ENCODE measurements at places on chromosomes 2 and 18. TPM values are rescaled to one million over a fixed set of nuclear protein-coding genes. Genes with fewer than 3 reads are reported as not detected.

DNA sequence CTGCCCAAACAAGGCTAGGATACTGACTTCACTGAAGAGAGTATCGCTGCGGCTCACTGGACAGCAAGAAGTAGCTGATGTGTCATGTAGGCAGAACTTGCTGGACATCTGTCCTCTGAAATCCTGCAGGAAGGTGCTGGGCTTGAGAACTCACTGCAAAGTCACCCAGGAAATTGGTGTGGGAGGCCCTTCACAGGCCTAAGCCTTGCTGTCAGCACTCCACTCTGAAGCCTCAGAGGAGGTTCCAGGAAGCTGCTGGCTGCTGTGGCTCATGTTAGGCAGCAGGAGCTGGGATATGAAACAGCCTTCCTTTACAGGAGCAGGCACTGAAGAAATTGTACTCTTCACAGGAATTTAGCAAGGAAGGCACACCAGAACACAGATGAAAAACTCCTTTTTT, 88.3 kb upstream of the CCDC68 start:
- DNase-seq = no peak

DNA sequence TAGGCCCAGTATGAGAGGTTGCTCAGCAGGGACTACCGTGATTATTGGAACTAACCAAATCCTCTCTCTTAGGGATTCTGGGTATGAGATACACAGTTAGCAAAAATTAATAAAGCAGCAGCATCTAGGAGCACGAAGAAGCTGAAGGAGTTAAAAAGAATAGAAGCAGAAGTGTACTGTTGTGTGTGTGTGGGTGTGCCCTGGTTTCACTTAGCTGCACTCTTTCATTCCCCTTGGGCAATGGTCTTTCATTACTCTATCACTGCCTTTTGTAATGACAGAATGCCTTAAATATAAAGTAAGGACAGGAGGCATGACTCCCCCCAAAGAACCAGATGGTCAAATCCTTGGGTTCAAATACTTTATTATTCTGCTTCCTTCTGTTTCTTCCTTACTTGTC, 115.9 kb upstream of the CD302 start:
- no peak for DNase-seq

DNA sequence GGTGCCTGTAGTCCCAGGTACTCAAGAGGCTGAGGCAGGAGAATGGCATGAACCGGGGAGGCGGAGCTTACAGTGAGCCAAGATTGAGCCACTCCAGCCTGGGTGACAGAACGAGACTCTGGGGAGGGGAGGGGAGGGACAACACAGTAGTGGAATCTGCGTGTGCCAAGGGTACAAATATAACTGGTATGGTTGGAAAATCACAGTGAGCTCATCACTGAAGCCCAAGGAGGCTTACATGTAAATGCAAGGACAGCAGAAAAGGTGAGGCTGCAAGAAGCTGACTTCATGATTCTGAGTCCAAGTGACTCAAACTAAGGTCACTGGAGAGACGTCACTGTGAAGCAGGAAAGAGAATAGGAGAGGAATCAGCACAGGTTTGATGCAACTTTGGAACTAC, 9.2 kb downstream of the SEPTIN10 start:
- no peak for DNase-seq

- no peak for DNase-seq
These were observed 374.3 kb downstream of the SLC4A3 start for GRCh38 chr2:220001751-220002150.

GRCh38 chr2:138962686-138963085, 182.5 kb upstream of the NXPH2 start:
- no peak for DNase-seq

DNA sequence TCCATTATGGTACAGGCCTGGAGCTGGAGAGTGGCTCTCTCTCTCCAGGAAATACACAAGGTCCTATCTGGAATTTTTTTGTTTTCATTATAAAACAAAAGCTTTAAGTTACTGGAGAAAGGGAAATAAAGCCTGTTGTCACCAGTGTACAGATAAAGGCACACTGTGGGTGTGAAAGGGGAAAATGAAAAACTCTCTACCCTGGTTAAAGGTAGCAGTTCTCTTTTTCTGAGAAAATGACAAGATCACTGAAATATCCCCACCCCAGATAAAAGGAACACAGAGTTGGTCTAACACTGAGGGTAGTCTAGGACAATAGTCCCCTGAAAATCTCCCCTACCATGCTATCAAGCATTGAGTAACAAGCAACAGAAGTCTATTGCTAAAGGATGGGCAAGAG, 438.7 kb downstream of the MBD2 start:
- no peak for DNase-seq

GRCh38 chr2:202149936-202150335, 76.9 kb downstream of the KIAA2012 start:
- no peak for DNase-seq

- DNase-seq = no peak
These were observed 152.8 kb downstream of the DSEL start for GRCh38 chr18:67363694-67364093.

GRCh38 chr2:46225150-46225625, 72.0 kb upstream of the EPAS1 start:
- no peak for DNase-seq

DNA sequence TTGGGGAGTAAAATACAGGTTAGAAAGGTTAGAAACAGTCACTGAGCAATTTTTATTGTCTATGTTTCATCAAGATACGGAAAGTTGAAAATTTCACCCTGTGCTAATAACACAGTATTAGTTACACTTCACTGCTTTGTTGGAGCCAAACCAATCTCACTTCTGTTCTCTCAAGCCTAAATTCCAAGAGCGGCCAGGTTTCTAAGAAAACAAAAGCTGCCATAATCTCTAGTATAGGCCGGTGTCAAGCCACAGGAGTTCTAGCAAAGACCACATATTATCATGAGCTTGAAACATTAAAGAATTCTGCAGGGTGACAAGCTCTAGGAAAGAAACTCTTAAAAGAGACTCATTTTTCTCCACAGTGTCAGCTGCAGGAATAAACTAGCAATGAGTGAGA, 128.7 kb downstream of the TXNL1 start:
- DNase-seq = no peak

DNA sequence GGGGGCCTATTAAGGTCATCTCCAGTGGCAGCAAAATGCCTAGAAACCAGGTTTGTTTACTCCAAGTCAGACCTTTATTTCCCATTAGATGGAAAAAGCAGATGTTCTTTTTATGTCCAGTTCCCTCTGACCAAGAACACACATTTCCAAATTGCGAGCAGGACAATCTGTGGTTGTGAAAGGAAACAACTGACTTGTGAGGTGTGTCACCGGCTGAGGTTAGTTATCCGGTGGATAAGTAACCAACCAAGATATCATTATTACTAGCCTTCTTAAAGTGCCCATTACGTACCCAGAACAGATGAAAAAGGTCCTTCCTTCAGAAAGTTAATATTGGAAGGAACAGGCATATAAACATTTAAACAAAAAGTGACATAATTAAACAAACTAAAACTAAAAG, 112.9 kb downstream of the THADA start:
- DNase-seq = no peak

GRCh38 chr18:60040971-60041370, 141.2 kb downstream of the PMAIP1 start:
- no peak for DNase-seq

DNA sequence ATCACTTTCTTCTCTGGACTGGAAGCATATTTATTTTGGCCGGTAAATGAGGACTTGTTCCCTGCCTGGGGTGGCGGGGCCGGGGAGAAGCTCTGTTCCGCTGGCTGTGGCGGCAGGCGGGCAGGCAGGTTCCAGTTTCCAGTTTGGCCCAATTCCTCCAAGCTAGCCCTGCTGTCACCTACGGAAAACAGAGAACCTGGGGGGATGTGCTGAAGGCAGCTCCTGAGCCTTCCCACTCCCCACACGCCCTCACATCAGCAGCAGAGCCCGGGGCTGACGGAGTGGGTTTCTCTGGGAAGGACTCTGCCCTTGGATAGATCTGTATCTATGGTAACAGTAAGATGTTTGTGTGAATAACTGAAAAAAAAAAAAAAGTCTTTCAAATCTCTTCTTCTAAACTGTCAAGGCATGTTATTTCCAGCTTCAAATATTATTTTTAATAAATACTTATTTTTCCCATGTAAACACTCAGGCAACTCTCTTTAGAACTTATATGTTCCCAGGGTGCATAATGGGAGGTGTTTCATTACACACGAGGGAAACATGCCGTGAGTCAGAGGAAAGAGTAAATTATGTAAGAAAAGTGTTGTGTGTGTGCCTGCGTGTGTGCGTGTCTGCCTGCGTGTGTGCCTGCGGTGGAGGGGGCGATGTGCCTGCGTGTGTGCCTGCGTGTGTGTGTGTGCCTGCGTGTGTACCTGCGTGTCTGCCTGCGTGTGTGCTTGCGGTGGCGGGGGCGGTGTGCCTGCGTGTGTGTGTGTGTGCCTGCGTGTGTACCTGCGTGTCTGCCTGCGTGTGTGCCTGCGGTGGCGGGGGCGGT, 116.1 kb upstream of the ZNF516 start:
- DNase-seq = no peak

DNA sequence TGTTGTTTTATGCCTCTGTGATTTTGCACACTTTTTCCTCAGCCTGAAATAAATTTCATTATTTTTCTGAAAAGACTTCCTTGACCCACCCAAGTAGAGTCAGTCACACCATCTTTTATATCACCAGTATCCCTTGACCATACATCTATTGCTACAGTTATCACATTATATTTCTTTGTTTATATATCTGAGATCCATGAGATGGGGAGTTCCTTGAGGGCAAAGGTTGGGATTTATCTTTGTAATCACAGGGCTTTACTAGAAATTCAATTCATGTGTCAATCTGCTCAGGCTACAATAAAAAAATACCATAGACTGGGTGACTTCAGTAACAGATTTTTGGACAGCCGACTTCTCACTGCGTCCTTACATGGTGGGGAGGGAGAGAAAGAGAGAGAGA, 12.8 kb upstream of the RNF138 start:
- DNase-seq = no peak

GRCh38 chr2:239590276-239590675, 189.5 kb upstream of the HDAC4 start:
- no peak for DNase-seq

- DNase-seq = no peak
These were observed 87.8 kb downstream of the MAP2 start for GRCh38 chr2:209511637-209512036.

DNA sequence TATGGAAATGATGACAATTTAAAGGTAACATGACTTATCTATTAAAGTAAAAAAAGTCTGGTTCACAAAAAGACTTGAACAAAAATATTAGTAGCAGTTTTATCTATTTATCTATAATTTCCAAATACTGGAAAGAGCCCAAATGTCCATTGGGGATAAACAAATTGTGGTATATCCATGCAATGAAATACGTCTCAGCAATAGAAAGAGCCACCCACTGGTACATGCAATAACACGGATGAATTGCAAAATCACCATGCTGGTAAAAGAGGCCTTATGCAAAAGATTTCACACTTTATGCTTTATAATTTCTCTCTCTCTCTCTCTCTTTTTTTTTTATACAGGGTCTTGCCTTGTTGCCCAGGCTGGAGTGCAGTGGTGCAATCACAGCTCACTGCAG, 91.4 kb upstream of the ASAP2 start:
- no peak for DNase-seq

GPR35 gene
- polyA plus RNA-seq = 1.5 TPM

GNLY gene
- 3.2 TPM for polyA plus RNA-seq

TMEM185B gene
- polyA plus RNA-seq = 21.0 TPM

LIPG gene
- 58.3 TPM for polyA plus RNA-seq

NCKAP5 gene
- polyA plus RNA-seq = 3.1 TPM

SERPINB4 gene
- polyA plus RNA-seq = not detected

CFAP210 gene
- 2.2 TPM for polyA plus RNA-seq

TMEM131 gene
- 46.5 TPM for polyA plus RNA-seq

MALL gene
- 10.4 TPM for polyA plus RNA-seq

MRO gene
- 2.3 TPM for polyA plus RNA-seq

DTNA gene
- polyA plus RNA-seq = 19.1 TPM

GPR55 gene
- polyA plus RNA-seq = 0.40 TPM

AQP12B gene
- 0.29 TPM for polyA plus RNA-seq

All from left renal pelvis (tissue), 4 donors.